Colonic mucosa (tissue), 4 donors: ENCODE measurements at places on chromosomes 12 and 14.

- no peak for DNase-seq
These were observed 10.6 kb downstream of the EML1 start for GRCh38 chr14:99803803-99804202.

DNA sequence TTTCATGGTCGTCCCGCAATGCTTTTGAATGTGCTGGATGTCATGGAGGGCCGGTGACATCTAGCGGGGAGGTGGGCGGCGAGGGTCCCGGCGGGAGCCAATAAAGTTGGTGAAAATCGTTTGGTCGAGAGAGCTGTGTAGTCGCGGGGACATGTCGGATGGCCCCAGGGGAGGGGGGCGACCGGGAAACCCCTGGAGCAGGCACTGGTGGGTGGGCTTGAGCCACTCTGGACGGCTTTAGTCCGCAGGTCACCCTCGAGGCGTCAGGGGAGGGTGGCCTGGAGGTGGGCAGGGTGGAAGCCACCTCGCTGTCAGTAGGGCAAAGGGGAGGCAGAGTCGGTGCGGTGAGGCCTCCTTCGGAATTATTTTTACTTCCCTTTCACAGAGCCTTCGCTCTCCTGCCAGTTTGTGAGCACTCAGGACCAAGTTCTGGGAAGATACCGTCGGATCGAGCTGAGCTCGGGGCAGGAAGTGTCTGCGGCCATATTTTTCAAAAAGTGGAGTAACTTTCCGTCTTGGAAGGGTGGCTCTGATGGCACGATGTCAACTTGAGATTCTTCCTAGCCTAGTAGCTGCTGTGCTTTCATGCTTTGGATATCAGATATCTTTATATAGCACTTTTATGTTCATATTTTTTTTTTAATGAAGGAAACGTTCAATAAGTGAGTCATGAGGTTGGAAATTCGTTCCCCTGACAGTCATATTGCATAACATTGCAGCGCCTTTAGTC, 28.2 kb downstream of the WBP11 start:
- peak; percentile 61 for DNase-seq

GRCh38 chr12:90368081-90368480, 586.9 kb downstream of the CCER1 start:
- DNase-seq: no peak

DNA sequence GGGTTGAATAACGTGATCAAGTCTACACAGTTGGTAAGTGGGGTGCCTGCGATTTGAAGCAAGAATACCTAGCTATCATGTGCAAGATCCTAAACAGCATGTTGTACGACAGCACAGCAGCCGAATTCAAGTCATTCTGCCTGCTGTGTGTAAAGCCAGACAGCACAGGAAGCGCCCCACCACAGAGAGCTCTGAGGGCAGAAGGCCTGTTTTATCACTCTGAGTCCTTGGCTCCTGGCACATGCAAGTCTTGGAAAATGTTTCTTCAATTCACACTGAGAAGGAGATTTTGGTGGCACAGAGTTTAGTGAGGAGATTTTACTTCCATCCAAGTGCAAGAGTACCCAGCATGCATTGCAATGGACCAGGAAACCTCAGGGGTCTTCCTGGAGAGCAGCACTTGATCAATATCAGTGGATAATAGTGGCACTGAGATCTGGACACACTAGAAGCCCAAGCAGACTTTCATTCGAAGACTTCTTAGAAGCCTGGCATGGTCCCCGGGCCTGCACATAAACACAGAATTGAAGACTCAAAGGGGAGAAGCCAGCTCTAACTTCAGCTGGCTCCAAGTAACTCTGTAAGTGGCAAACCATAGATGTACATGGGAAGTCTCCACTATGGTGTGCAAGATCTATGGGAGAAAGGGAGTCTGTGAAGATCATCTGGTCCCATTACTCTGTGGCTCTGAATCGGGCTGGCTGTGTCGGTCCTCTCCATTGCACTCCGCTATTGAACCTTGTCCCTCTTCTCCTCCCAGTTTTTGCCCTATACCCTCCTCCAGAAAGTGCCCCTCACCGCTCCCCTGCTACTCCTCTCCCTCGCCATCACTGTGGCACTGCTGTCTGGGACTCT, 1.5 kb upstream of the KRT1 start:
- no peak for DNase-seq

DNA sequence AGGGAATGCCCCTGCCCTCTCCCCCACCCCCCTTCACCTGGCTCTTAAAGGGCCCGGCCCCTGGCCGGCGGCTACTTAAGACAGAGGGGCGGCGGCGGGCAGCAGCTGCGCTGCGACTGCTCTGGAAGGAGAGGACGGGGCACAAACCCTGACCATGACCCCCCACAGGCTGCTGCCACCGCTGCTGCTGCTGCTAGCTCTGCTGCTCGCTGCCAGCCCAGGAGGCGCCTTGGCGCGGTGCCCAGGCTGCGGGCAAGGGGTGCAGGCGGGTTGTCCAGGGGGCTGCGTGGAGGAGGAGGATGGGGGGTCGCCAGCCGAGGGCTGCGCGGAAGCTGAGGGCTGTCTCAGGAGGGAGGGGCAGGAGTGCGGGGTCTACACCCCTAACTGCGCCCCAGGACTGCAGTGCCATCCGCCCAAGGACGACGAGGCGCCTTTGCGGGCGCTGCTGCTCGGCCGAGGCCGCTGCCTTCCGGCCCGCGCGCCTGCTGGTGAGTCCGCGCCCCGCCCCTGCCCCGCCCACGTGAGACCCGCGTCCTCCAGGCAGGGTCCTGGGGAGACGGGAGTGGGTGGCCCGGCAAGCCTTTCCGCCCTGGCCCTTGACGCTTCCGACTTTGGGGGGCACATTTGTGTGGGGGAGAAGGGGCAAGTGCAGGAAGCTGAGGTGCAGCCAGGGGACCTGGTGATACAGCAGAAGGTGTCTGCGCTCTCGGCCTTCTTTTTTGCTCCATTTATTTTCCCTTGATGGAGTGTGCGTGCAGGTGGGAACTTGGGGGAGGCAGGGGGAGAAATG, at the start of gene IGFBP6:
IGFBP6 (plus strand) TSS at position 104 of the 790 bp plus-strand sequence; CDS start at position 155, 51 bp downstream.
- DNase-seq: peak; percentile 62

DNA sequence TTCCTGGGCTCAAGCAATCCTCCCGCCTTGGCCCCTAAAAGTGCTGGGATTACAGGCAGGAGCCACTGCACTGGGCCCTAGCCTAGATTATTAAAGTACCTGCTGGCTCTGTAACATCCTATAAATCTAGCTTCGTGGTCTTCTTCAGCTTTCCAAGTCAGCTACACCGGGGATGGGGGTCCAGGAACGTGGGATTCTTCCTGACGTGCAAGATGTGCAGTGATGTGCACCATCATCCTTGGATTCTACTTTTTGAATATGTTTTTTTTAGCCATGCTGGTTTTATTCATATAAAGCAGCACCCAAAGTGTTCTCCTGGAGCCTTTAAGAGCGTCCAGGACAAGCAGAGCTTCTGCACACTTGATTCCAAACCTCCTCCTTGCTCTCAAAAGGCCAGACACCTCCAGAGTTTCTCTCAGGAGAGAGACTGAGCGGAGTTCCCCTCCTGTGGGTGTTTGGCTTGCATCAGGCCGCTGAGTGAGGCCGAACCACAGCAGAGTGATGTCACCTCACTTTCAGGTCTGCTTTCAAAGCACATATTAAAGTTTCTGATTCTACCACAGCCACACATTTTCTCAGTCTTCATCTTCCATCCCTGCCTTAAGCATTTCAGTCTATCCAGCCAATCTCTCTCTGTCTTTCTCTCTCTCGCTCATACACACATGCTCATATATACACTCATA, 33.4 kb downstream of the VCPKMT start:
- DNase-seq: no peak

GRCh38 chr12:49008943-49009342, 9.6 kb downstream of the PRKAG1 start:
- no peak for DNase-seq

DNA sequence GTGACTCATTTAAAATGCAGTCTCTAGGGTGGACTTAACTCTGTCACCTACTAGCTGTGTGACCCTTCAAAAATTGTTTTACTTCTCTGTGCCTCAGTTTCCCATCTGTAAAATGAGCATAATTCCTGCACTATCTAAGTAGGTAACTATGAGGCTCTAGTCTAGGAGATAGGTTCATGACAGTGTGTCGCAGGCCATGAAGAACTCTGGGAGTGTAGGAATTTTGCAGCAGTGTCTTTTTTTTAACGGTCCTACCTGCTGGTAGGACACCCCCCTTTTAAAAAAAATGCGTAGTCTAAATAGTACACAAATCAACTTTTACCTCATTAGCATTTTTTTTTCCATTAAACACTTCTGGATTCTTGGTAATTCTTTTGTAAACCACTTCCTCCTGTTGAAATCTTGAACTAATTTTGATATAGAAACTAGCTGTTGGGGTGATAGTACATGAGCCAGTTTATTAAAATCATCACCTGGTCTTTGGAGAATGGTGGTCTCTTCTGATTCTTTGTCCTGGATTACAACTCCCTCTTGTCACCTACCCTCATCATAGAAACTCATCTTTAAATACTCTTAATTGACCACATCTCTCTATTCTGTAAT, 86.0 kb upstream of the SLC38A2 start:
- no peak for DNase-seq

GRCh38 chr14:53247596-53248370, 94.7 kb upstream of the DDHD1 start:
- no peak for DNase-seq

DNA sequence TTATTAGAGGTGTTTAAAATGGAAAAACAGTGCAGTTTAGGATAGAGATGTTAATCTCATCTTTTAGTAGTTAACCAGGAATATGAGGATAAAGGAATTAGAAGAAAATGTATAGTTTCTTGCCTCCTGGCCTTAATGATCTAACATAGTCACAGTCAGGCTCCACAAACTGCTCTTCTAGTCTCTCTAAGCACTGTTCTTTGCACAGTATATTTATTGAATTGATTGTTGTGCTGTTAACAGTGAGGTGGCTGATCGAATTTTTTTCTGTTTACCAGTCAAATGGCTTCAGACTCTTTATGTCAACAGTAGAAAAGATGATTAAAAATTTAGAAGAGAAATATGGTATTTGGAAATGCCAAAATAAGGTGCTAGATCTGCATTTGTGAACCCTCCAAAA, 37.8 kb downstream of the ATF7IP start:
- DNase-seq: no peak

DNA sequence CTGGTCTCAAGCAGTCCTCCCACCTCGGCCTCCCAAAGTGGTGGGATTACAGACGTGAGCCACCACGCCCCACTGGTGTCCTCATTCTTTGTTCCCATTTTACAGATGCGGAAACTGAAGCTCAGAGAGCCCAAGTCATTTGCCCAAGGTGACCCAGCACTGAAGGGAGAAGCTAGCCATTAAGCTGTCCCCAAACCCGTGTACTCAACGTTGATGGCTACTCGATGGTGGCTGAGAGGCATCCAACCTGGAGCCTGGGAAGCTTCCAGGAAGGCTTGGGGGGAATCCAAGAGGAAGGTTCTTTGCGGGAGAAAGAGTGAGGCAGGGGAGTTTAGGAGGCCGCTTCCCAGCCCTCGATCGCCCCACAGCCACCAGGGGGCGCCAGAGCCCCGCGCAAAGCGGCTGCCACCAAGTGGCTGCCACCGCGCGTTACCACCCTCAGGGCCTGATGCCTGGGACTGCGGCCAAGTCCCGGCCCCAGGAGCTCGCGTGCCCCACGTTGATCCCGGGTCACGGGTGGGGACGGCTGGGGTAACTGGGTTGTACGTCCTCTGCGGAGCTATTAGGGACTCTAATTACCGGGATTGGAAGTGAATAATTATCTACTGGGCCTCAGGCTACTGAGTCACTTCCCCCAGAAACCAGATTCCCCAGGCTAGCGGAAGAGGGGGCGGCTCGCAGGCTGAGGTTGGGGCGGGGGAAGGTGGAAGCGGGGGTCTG, 8.8 kb upstream of the SH2B3 start:
- peak; percentile 87 for DNase-seq

DNA sequence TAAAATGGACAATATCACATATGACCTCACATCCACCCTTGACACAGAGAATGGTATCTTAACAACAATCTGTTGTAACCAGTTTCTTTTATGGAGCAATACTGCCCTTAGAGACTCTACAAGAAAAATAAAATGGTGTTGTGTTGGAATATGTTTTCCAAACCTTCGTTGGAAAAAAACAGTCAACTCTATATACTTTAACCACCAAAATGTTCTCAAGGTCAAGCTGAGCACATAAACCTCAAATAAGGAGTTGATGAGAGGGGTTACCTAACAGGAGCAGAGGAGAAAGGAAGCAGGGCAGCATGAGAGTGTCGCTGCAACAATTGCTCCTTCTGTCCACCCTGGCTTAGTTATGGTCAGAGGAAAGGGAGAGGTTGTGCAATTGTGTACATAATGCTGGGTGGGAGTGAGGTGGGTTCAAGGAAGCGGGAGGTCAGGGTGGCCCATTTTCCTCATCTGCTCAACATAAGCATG, 179.2 kb upstream of the BMP4 start:
- no peak for DNase-seq

DNA sequence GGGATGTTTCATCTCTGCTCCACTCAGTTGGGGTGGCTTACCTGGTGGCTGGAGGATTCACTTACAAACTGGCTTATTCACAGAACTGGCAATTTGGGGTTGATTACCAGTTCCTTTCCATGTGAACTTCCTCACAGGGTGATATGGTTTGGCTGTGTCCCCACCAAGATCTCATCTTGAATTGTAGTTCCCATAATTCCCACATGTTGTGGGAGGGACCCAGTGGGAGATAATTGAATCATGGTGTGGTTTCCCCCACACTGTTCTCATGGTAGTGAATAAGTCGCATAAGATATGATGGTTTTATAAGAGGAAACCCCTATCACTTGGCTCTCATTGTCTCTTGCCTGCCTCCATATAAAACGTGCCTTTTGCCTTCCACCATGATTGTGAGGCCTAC, 26.9 kb upstream of the IGF1 start:
- no peak for DNase-seq

- DNase-seq: no peak
These were observed 46.0 kb downstream of the FGD4 start for GRCh38 chr12:32445356-32445755.

DNA sequence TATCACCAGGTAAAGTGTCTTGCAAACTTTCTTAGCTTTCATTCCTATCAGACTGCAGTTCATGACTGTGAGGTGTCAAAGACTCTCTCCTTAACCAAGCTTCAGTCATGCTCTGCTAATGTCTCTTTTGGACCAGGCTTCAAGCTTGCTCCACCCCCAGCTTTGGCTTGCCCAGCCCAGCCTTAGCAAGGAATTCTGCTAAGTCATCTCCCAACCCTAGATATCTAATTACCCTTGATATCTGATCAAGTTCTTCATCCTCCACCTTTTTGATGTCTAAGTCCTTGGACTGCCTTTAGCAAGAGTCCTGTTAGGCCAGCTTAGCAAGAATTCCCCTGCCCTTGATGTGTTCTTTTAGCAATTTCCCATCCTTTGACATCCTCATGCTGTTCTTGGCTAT, 108.9 kb upstream of the FGD4 start:
- no peak for DNase-seq
